Gastroesophageal sphincter (tissue), 4 donors: ENCODE measurements at places on chromosomes 3 and 15. TPM values are rescaled to one million over a fixed set of nuclear protein-coding genes. Genes with fewer than 3 reads are reported as not detected.

Gene MEGF11
- total RNA-seq: not detected

DNA sequence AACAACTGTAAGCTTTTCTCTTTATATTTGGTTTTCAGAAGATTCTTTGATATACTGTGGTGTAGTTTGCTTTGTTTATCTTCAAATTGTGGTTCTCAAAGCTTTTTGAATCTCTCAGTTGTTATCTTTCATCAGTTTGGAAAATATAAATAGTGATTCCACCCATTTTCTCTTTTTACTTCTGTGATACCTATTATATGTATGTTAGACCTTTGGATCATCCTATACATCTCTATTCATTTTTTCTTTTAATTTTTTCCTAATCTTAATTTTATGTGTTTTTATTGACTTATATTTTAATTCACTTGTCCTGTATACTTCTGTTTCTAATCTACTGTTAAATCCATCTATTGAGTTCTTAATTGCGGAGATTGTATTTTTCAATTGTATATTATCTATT lies 160.7 kb upstream of the COL8A1 start:
- ATAC-seq: no peak

DNA sequence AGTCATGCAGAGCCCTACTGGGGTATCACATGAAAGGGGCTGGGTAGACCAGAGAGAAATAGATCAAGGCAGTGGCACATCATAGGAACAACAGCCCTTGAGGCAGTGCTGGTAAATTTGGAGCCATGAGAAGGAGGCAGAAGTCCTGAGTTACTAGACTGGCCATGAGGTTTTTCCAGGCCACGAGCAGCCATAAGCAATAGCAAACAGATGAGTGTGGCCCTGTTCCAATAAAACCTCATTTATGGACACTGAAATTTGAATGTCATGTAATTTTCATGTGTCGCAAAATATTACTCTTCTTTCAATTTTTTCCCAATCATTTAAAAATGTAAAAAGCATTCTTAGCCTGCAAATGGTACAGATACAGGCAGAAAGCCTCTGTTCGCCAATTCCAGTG lies 28.1 kb upstream of the LRRN1 start:
- ATAC-seq: no peak

- no peak for ATAC-seq
Observed at GRCh38 chr3:31391150-31391549, 141.6 kb upstream of the STT3B start.

DNA sequence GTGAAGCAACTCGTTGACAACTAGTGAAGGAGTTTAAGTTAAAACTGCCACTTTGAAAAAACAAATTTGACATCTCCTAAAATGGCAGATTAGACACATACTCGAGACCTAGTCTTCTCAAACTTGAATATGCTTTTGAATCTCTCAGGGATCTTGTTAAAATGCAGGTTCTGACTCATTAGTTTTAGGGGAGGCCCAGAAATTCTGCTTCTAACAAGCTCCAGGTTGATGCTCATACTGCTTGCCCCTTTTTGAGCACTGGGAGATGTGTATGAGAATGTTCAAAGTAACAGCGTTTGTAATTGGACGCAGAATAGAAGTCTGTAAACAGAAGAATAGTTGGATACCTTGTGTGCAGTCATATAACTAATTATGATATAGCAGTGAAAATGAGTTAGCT lies 1.6 kb downstream of the C3orf38 start:
- ATAC-seq: no peak

- no peak for ATAC-seq
Observed at GRCh38 chr3:36416599-36416998, 36.3 kb downstream of the STAC start.

Gene FETUB
- not detected for total RNA-seq

DNA sequence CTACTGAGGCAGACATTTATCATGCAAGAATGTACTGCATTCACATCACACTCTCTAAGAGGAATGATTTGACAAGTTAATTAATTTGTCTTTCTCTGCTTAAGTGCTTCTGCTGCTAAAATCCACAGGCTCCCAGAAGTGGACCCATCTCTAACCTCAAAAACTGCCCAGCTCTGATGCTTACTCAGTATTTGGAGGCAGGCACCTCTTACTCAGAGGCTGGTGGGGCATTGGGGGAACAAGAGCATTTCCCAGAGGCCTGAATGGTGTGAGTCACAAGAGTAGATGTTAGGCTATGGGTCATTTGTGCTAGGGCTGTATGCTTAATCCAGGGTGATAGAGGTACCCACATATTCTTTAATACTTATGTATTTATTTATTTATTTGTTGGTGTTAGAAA lies 34.4 kb upstream of the HCN4 start:
- no peak for ATAC-seq

- ATAC-seq: no peak
Observed at GRCh38 chr3:21783839-21784238, 32.8 kb upstream of the ZNF385D start.

- no peak for ATAC-seq
Observed at GRCh38 chr15:70098153-70098460, 390 bp upstream of the TLE3 start.

DNA sequence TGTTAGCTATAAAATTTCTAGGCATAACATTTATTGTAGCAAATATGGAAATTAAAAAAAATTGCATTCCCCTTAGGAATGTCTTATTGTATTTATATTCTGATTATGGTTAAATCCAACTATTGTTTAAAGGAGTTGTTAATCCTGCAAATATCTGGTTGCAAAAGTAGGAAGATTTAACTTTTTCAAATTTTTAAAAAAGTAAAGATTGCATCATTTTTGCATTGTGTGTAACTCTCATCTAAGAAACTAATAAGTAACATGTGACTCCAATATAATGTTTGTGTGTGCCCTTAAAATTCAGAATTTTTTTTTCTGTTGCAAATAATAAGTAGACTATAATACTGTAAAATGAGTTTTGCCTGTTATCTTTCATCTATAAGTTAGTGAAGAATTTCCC lies 204.1 kb upstream of the DPH6 start:
- ATAC-seq: no peak

DNA sequence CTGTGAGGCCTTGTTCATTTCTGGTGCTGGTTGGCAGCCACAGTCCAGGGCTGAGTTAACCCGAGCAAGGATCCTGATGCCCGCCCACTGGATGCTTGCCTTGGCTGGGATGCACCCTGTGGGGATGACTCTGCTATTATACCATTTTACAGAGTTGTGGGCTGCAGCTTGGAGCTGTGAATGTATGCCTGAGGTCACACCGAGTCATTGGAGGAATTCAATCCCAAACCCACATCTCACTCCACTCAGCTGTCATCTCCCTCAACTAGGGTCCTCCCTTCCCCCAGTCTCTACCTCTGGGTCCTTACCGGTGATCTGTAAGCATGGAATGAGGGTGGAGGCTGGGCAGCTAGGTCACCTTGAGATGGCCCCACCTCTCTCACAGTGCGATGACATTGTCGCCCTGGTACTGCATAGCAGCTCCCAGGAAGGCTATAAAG lies 22.1 kb downstream of the MAPKAPK3 start:
- no peak for ATAC-seq

DNA sequence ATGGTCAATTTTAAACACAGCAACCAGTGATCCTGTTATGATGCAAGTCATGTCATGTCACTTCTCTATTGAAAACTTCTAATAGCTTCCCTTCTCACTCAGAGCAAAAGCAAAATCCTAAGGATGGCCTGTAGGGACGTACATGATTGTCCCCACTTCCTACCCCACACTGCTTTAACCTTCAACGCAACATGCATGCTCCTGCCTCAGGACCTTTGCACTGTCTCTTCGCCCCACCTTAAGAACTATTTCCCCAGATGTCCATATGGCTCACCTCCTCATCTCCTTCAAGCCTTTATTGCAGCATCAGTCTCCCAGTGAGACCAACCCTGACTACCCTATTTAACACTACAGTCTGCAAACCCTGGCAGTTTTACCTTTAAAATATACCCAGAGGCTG lies 214.1 kb upstream of the CHRM5 start:
- ATAC-seq: no peak

Gene RGMA
- 99.4 TPM for total RNA-seq

Gene CTXN2
- total RNA-seq: not detected

DNA sequence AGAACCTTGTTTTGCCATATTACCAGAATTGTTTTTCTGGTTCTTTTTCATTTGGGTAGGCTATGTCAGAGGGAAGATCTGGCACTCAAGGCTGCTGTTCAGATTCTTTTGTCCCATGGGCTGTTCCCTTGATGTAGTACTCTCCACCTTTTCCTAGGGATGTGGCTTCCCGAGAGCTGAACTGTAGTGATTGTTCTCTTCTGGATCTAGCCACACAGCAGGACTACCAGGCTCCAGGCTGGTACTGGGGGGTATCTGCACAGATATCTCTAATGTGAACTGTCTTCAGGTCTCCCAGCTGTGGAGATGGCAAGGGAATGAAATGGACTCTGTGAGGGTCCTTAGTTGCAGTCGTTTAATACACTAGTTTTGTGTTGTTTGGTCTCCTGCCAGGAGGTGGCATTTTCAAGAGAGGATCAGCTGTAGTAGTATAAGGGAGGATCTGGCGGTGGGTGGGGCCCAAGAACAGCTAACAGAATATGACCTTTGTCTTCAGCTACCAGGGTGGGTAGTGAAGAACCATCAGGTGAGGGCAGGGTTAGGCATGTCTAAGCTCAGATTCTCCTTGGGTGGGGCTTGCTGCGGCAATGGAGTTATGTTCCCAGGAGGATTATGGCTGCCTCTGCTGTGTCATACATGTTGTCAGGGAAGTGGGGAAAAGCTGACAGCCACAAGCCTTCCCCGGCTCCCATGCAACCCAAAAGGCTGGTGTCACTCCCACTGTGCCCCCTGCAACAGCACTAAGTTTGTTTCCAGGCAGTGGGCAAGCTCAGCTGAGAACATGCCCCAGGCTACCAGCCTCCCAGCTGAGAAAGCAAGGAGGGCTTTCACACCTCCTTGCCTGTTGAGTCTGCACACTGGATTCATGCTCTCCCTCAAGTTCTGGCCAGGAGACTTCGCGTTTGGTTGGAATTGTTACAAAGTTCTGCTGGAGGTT lies 252.5 kb downstream of the ISL2 start:
- no peak for ATAC-seq

Gene RLBP1
- total RNA-seq: 0.64 TPM

DNA sequence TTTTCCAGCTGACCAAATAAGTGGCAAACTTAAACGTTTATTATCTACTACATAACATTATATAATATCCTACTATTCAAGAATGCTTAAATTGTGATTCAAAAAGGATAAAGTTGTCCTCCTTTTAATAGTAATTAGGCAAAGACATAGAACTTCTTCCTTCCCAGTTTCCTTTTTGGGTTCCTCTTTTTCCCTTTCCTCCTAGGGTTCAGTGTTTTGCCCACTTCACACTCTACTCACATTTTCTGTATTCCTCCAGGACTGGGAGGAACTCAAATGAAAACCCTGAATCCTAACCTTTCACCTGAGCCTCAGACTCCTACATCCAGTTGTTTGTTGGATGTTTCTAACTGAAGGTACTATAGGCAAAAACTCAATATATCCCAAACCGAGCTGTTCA lies 132.5 kb downstream of the PEAK1 start:
- no peak for ATAC-seq

DNA sequence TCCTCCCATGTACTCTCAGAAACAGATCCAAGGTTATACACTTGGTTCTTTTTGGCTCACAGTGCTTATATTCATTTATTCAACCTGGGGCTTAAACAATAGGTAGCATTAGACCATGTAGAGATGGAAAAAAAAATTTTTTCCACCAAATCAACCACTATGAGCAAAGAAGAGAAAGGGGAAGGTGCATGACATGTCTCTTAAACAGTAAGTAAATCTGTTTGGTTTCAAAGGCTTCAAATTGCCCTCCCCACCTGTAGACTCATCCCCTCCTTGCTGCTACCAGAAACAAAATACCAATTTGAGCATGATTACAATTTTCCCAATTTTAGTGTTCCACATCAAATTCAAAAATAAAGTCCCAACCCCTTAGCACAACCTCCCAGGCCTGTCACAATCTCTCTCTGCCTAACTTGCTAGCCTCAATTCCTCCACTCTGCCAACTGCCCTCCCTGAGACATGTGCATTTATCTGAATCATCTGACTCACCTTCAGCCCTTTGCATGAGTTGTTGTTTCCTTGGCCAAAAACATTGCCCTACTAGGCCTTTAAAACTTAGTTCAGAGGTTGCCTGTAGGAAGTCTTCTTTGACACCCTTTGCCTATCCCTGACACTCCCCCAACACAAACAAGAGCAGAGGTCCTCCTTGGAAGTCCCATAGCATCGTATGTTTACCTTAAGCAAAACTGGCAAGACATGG lies 30.3 kb upstream of the TSC22D2 start:
- ATAC-seq: no peak

DNA sequence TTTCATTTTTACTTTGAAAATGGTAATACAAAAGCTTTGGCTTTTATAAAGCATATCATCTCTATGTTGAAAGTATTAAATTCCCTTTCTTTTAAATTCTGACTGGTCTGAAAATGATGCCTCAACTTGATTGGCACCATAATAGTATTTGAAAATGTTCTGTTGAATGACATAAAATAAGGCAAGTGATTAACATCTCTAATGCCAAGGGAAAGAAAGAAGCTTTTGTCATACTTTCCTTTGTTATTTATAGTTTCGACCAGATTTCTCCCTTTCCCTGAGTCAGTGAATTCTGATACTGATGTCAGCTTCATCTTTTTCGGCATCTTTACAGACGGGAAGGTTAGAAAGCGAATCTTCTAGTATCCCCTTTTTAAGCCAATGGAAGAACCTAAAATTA lies 3.4 kb upstream of the AP4E1 start:
- no peak for ATAC-seq

Gene MAGEL2
- total RNA-seq: not detected

Gene FSIP1
- total RNA-seq: 3.2 TPM

GRCh38 chr3:51386852-51387229 lies 1.8 kb downstream of the MANF start:
- ATAC-seq: no peak

DNA sequence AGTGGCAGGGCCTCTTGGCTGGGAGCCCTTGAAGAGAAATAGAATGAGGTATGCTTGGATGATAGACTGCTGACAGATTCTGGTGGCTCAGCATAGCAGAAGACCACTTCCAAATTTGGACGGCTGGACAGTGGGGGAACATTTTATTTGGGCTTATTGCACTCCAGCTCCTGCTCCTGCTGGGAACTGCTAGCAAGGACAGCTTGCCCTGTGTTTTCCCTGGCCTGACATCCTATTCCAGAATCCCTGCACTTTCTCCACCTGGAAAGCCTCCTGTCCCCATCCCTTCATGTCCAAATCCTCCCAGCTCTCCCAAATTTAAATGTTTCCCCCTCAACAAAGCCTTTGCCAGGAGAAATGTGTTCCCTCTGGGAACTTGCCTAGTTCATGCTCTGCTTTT lies 9.8 kb upstream of the COLQ start:
- ATAC-seq: no peak

- no peak for ATAC-seq
Observed at GRCh38 chr3:13162549-13163320, 89.5 kb upstream of the IQSEC1 start.

GRCh38 chr3:34109846-34110245 lies 311.4 kb downstream of the PDCD6IP start:
- ATAC-seq: no peak

GRCh38 chr15:49031804-49032203 lies 14.4 kb downstream of the SECISBP2L start:
- no peak for ATAC-seq

- ATAC-seq: no peak
Observed at GRCh38 chr15:70463453-70463834, 299.9 kb downstream of the UACA start.

Gene ISLR2
- 5.4 TPM for total RNA-seq

- ATAC-seq: no peak
Observed at GRCh38 chr15:100919481-100920405, 586 bp downstream of the LRRK1 start.
